Globus pallidus (tissue), 1 donor: ENCODE measurements at places on chromosomes 3 and 15.

- no peak for DNase-seq
Observed at GRCh38 chr3:62049033-62049432, 324.3 kb downstream of the FEZF2 start.

DNA sequence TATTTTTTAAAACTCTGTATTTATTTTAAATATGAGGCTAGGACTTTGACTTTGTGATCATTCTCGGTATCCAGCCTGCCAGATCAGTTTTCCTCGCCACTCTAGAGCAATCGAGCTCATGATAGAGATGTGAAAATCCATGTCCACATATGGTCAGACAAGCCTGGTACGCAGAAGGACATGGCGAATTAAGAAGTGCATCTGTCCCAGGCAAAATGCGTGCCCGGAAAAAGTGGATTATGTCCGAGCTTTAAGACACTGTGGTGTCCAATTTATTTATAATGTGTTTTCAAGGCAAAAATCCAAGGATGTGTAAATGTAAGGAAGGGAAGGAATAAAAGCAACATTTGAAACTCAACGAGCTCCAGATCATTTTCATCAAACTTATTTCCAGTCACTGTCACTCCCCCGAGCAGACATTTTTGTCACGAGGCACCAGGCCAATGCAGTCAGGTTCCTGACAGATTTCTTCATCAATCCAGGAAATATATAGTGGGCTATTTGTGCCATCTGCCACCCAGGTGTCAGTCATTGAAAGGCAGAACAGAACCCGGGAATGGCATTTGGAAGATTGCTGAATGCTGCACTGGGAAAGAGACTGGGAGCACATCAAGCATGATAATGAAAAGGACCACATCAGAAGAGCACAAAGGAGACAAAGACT is 825.7 kb downstream of the SQOR start:
- DNase-seq = no peak

GRCh38 chr3:71497971-71498444 is 85.5 kb downstream of the FOXP1 start:
- DNase-seq = peak; percentile 47

DNA sequence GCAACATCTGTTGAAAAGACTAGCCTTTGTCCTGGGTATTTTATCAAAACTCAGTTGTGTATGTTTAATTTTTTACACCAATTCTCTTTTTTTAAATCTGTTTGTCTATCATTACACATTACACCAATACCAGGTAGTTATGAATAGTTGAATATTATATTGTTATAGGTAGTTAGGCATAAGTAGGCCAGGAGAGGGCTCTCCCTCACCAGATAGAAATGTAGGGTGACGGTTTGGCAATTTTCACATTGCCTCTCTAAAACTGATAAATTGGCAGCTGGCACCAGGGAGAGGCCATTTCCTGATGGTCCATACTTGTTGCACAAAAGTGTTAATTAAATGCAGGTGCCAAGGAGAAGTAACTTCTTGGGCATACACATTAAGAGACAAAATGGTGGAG is 483.1 kb upstream of the EPHA6 start:
- no peak for DNase-seq

DNA sequence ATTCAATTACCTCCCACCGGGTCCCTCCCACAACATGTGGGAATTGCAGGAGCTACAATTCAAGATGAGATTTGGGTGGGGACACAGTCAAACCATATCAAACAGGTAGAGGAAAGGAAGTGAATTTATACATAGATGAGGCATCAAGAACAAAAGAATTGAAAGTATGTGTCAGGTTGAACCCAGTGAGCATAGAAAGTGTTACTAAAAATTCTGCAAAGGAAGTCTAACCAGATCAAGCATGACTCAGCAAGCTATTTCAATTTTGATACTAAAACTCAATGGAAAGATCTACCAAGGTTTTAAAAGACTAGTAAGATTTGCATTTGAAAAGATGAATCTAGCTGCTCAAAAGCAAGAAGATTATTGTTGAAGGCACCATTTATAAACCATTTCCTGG is 323.0 kb downstream of the ROBO2 start:
- no peak for DNase-seq

GRCh38 chr3:13063225-13063624 is 10.0 kb downstream of the IQSEC1 start:
- DNase-seq = no peak

DNA sequence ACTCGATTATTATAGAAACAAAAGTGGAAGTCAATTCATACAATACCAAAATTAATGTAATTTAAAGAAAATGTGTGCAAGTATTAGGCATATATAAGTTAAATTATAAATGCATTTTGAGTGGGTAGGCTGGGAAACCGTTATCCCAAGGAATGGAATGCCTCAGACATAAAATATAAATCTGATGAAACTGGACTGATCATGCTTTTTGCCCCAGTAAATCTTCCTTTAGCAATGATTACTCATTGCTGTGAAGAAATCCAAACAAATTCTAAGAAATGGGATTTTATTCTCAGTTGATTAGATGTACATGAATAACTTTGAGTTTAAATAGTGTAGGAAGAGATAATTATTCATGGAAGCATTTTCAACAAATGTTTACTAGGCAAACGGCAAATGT is 185.5 kb upstream of the KCNMB2 start:
- DNase-seq = no peak

- DNase-seq = no peak
Observed at GRCh38 chr15:68626739-68627138, 47.9 kb downstream of the CORO2B start.

- no peak for DNase-seq
Observed at GRCh38 chr3:128270559-128271492, 117.5 kb downstream of the EEFSEC start.

- DNase-seq = no peak
Observed at GRCh38 chr3:106440672-106441071, 571.9 kb upstream of the CBLB start.

GRCh38 chr3:26682406-26682805 is 59.8 kb downstream of the LRRC3B start:
- DNase-seq = no peak

GRCh38 chr3:52174896-52175295 is 20.7 kb upstream of the POC1A start:
- DNase-seq = no peak

DNA sequence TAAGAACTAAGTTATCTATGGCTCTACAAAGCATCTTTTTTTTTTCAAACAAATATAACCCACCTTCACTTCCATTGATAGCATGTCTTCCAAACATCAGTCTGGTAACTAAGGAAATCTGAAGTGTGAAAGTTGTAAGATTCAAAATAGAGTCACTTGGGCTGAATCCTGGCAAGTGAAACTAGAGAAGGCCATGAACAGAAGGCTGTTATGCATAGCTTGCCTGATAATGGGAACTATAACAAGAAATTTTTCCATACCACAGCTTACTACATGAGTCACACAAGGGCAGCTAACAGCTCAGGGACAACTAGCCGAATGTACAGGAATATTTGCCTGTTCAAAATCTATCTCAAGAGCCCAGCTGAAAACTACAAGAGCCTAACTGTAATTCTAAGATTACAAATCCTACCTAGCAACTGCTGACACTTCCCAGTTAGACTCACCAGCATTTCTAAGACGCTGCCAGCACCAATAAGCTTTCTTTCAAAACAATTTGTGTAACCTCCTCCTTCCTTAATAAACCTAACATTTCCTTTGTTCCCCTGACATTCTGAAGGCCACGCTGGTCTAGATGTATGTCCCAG is 1066.5 kb downstream of the PLOD2 start:
- DNase-seq = peak; percentile 5

- no peak for DNase-seq
Observed at GRCh38 chr3:36893826-36894225, 51.0 kb downstream of the TRANK1 start.

- no peak for DNase-seq
Observed at GRCh38 chr3:179072100-179072438, 460 bp upstream of the ZMAT3 start.

- DNase-seq = no peak
Observed at GRCh38 chr15:57284535-57284934, 91.8 kb upstream of the CGNL1 start.

GRCh38 chr3:188097791-188098190 is 56.2 kb upstream of the LPP start:
- peak; percentile 61 for DNase-seq

GRCh38 chr15:74470631-74471395 is 9.9 kb upstream of the UBL7 start:
- no peak for DNase-seq

DNA sequence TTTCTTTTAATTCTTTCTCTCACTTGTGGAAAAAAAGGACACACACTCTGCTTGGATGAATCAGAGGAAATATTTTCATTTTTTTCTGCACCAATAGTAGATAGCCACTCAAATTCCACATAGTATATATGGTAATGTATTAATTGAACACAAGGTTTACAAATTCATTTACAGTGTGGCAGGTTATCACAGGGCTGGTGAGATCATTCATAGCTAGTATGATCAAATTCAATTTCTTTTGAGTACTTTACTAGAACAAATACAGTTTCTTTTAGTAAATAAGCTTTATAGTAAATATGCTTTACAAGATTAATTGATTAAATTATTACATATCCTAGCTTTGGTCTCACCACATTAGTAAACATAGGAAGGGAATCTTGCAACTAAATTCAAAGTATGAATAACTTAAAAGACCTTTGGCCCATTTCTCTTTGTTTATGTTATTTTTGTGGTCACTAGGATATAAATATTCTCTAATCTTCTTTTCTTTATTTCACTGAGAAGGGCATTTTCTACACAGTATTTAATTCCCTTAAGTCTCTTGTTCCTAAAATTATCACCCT is 40.1 kb upstream of the PARP14 start:
- DNase-seq = no peak

DNA sequence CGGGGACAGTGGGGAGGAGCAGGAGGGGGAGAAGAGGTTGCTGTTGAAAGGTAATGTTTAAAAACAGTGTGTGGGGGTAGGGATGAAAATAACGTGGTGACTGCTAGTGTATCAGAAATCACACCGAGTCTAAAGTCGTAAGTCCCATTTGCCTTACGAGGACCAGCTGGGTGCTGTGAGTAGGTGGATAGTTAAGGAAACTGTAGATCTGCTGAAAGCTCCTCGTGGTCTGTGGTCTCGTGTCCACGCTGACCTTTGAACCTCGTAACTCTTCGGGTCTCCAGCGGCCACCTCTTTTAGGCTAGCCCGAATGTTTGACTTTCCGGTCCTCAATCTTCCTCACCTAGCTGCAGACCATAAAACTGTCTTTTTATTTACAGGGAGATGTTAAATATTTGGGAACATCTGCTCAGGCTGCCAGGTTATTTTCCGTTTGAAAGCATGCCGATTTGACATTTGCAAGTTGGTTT is 29.3 kb upstream of the ST3GAL6 start:
- peak; percentile 19 for DNase-seq

GRCh38 chr3:171293142-171293782 is 166.9 kb downstream of the TNIK start:
- no peak for DNase-seq

GRCh38 chr15:101207867-101208288 is 44.0 kb downstream of the CHSY1 start:
- peak; percentile 30 for DNase-seq

GRCh38 chr3:29697989-29698388 is 417.1 kb downstream of the RBMS3 start:
- DNase-seq = no peak

DNA sequence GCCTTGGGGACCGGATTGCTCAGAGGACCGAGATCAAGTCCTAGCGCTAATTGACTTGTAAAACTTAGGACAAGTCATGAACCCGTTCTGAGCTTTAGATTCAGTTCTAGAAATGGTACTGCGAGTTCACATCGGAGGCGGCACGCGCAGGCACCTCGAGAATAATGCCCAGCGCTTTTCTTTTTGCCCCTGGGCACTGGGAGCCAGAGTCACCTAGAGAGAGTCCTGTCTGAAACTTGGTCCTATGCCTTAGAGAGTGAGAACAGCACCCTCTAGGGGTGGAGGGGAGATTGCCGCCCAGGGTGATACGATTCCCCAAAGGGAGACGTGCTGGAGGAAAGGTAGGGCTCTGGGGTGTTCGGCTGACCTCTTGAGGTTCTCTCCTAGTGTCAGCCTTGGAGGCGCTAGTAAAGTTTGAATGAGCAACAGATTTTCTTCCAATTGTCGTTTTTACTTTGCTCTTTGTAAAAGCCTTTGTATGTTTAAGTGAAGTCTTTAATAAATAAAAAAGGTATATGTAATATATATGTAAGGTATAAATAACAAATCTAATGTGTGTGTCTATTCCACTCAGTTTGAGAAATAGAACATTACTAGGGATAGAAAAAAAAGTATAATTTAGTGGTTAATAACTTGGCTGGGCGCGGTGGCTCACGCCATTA is 826 bp downstream of the EEF1AKMT4 start:
- DNase-seq = peak; percentile 76

DNA sequence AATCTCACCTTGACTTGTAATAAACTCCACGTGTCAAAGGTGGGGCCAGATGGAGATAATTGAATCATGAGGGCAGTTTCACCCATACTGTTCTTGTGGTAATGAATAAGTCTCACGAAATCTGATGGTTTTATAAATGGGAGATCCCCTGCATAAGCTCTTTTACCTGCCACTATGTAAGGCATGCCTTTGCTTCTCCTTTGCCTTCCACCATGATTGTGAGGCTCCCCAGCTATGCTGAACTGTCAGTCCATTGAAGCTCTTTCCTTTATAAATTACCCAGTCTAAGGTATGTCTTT is 45.5 kb downstream of the SUCNR1 start:
- DNase-seq = no peak

- DNase-seq = no peak
Observed at GRCh38 chr3:53837331-53837730, 8.9 kb downstream of the CHDH start.

DNA sequence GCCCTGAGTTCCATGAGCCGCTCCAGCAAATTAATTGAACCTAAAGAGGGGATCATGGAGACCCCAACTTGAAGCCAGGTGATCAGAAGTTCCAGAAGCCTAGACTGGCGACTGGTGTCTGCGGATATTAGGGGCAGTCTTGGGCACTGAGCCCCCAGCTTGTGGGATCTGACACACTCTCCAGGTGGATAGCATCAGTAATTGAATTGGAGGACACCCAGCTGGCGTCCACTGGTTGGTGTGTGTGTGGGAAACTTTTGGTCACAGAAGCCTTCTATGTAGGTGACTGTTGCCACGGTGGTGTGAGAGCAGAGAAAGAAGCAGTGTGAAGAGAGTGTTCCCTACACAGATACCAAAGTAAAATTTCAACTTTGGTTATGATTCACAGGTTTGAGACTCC is 106.0 kb upstream of the ADPGK start:
- no peak for DNase-seq

DNA sequence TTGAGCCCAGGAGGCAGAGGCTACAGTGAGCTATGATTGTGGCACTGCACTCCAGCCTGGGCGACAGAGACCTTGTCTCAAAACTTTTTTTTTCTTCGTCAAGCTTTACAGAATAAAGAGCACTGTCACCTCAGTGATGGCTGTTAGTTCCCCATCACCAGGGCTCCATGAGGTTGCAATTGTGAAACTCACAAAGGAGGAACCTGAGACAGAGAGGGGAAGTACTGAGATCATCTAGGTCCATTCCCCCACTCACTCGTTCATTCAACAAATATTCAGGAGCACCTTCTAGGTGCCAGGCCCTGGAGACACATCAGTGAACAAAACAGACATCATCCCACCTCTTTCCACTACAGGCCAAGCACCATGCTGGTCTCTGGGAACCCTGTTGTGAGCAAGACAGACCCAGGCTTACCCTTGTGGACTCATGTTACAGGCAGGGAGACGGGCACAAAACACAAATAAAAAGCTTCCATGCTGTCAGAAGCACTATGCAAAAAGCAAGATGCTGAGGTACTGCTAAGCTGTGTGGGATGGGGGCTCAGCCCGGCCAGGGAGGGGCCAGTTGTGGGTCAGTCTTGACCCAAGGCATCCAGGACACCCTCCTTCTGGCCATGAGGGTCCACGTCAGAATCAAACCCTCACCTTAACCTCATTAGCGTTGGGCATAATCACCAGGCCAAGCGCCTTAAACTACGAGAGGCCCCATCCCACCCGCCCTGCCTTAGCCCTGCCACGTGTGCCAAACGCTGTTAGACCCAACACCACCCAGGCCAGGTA is 2.1 kb upstream of the RHO start:
- DNase-seq = peak; percentile 26
